ENCODE measurements at places on chromosomes 11 and 22. TPM values are rescaled to one million over a fixed set of nuclear protein-coding genes. Genes with fewer than 3 reads are reported as not detected.

GRCh38 chr11:64712430-64713015 is 10.5 kb downstream of the NRXN2 start:
- no peak for DNase-seq

DNA sequence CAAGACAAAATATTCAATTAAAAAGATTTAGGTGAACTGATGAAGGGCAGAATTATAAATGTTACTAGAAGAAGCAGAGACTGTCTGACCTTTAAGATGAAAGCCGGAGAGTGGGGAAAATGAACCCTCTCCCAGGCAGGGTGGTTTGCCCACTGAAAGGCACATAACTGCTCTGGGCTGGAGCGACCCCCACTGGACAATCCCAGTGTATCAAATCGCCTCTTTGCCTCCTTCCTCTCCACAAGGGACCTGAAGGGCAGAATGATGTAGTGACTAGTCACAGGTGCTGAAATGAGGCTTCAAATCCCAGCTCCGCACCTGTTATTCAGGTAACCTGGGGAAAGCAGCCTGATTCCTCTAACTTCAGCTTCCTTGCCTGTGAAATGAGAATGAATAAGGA is 69.0 kb downstream of the EFCAB6 start:
- DNase-seq = no peak

- DNase-seq = no peak
These were observed 414.0 kb downstream of the MN1 start for GRCh38 chr22:27387561-27387960.

- no peak for DNase-seq
These were observed 18.7 kb upstream of the DBX1 start for GRCh38 chr11:20178976-20179375.

POU2AF2 gene
- total RNA-seq = not detected

CLCF1 gene
- total RNA-seq = 2.7 TPM

WNT7B gene
- 15.8 TPM for total RNA-seq

GALNT18 gene
- 10.8 TPM for total RNA-seq
